ACHN (cell line): ENCODE measurements at places on chromosomes 3 and 15.

- no peak for DNase-seq
These were observed 925.9 kb downstream of the IGSF11 start for GRCh38 chr3:118108769-118109168.

DNA sequence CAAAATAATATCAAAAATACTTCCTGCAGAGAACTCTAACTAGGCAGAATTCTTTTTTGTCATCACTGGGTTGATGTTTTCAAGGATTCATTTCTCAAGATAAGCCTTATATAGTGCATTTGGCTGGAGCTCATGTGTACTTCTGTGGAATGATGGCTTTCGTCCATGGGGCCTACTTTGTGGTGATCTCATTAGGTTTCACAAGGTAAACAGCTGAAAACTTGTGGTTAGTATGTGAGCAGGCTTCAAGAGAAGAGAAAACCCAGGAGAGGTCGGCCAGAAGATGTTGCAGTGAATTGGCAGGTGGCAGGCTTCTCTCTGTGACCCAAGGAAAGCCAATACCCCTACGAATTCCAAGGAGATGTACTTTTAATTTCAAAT, 121.4 kb upstream of the PHLDB2 start:
- DNase-seq = peak; percentile 40

GRCh38 chr3:147513785-147514184, 104.6 kb downstream of the ZIC1 start:
- DNase-seq = no peak

DNA sequence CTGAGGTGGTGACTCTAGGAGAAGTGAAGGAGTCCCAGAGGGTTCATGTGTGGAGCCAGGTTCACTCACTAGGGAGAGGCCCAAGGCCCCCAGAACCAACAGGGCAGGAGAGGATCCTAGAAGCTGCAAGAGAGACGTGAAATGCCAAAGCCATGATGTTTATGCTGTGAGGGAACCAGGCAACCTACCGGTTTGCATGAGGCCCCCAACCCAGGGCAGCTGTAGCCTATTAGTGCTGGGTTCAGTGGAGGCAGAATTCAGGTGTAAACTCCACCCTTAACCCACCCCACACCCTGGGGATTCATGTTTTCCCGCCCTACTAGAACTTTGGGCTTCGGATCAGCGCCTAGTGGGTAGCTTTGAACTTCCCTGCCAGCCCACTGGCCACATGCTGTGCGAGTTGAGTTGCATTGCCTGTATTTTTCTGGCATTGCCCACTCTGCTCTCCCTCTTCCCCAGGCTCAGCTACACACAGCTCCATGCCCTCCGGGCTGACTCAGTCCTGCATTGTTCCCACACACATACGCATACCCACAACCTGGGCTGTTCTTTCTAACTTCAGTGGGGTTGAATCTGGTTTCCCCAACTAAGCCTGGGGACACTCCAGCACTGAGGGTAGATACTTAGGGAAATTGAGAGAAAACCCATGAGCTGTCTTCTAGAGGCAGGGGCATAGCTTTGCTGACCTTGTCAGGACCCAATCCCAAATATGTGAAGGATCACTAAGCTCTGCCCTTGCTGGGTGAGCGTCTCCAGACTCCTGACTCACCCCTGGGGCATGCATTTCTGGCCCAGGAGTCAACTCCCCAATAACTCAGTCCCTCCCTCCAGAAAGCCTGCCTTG, 2.0 kb upstream of the ZBTB47 start:
- DNase-seq = peak; percentile 79

GRCh38 chr3:66572090-66572675, 71.4 kb upstream of the LRIG1 start:
- DNase-seq = no peak

DNA sequence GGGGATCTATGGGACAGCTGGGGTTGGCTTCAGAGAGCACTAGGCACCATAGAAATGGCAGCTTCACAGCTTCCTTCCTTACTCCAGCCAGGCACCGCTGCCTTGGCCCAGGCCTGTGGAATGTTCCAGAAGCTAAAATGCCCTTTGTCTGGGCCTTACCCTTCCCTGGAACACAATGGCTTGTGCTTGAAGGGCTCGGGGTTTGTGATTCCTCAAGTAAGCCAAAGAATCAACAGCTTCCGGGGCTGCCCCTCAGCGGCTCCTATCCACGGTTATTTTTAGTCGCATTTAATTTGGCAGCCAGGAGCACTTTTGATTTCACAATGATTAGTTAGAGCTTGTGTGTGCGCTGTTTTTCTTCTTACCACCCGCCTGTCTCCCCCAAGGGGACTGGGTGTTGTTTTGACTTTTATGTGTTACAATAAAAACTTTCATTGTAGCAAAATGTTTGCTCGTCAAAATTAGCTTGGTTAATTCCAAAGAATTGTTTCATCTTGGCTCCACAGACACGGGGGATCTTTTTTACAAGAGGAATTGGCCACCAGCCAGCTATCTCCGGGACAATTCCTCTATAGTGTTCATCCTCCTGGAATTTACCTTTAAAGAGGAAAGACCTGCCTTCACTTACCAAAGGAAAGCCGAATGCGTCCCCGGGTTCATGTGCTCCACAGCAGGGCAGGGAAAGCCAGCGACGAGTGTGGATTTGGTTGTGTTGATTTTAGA, 73.8 kb downstream of the TLE3 start:
- DNase-seq = no peak

- DNase-seq = no peak
These were observed 253.9 kb upstream of the RBMS3 start for GRCh38 chr3:29026959-29027358.

DNA sequence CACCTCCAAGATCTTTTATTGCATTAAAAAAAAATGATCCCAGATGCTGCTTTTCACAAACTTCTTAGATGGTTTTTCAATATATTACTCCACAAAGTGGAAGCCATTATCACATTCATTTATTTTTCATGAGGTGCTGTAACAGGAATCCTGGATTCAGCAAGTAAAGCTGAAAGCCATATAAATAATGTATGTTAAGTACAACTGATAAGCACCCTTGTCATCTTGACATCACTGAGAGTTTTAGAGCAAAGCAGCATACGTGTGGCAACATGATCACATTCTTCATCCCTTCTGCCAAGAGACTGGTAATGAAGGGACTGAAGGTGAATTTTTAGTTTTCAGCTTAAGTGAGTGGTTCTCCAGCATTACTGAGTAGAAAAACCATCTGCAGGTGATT, 44.9 kb upstream of the LRRFIP2 start:
- DNase-seq = no peak

GRCh38 chr3:127988770-127989557, 63.3 kb upstream of the SEC61A1 start:
- no peak for DNase-seq

DNA sequence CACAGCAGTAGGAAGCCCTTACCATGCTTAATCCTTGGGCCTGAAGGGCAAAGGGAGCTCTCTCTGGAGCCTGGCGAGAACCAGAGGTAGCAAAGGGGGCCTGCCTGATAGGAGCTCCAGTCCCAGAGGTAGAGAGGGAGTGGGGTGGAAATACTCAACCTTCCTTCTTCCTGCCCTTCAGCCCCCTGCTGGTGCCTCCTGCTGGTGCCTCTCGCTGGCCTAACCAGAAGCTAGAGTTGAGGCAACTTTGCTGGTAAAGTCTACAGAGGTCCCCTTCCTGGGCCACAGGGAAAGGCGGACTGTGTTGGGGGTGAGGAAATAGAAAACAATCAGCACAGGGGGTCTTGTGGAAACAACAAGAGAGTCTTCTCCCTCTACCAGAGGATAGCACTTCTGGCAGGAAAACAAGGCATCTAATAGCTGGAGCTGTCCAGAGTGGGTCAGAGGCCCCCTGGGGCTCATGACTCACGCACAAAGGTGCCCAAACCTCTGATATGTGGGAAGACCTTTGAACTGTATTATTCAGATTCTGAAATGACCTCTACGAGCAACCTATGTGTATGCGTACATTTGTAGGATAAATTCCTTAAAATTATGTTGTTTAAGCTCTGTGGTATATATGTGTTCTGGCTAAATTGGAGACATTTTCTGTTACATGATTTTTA, 133.9 kb downstream of the LRRC28 start:
- peak; percentile 11 for DNase-seq
